ENCODE measurements at places on chromosomes 3 and 15.

- no peaks in the 10 kb centered on the region for H3K36me3 ChIP-seq
- H3K4me3 ChIP-seq: no peak overlapping the region
- H3K27ac ChIP-seq: peak overlapping the region; percentile 12
These were observed 132.6 kb upstream of the MEF2A start for GRCh38 chr15:99433026-99433756.

DNA sequence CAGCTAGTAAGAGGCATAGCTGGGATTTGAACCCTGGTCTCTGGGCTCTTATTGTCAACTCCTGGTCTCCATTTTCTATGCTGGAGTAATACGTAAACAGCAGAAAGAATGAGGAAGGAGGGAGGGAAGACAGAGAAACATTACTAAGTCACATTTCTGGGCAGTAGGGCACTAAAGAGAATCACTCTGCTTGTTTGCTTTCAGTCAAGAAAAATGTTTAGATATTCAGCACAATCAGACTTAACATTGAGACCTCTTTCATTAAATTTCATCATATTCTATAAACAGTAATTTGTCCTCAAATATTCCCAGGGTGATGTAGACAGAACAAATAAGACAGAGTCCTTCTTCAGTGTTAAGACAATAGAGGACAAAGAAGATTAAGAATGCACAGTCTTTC, 67.7 kb upstream of the BNC1 start:
- no peak overlapping the region for H3K4me3 ChIP-seq
- H3K4me1 ChIP-seq: no peaks in the 10 kb centered on the region
- no peaks in the 10 kb centered on the region for H3K36me3 ChIP-seq
- no peak overlapping the region for H3K27ac ChIP-seq

DNA sequence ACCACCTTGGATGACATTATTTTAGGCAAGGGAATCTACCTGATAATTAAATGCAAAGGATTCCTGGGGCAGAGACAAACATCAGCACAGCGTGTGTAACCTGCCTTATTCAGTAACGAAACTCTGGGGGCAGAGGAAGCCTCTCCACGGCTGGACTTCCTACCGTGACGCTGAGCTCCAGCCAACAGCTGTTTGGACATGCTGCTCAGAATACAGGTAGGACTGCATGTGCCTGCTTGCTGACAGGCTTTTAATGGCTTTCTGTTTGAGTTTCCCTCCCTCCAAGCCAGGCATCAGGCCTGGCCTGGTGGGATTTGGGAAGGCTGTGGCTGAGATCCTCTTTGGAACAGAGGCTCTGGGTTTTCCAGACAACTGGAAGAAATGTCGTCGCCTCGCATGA, 150.6 kb downstream of the ADAMTS17 start:
- H3K27ac ChIP-seq: no peak overlapping the region
- H3K4me3 ChIP-seq: no peak overlapping the region
- no peaks in the 10 kb centered on the region for H3K4me1 ChIP-seq
- no peak for DNase-seq
- H3K36me3 ChIP-seq: no peaks in the 10 kb centered on the region

DNA sequence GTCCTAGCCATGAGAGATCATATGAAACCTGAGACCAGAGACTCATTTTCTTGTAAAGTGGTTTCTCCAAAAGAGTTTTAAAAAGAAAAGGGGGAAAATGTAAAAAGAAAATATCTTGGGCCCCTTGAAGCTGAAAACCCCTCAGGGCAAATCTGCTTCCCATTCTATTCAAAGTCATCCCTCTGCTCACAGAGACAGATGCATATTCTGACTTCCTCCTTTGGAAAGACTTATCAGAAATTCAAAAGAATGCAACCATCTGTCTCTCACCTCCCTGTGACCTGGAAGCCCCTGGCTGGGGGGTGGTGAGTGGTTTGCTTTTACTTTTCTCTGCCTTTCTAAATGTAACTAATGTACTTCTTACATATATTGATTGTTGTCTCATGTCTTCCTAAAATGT, 1154.8 kb downstream of the NSUN3 start:
- no peak overlapping the region for H3K4me3 ChIP-seq
- H3K4me1 ChIP-seq: no peaks in the 10 kb centered on the region
- no peak overlapping the region for H3K27ac ChIP-seq
- no peaks in the 10 kb centered on the region for H3K36me3 ChIP-seq
- H3K27me3 ChIP-seq: no peaks in the 10 kb centered on the region

GRCh38 chr3:194148383-194148782, 12.4 kb downstream of the HES1 start:
- H3K4me1 ChIP-seq: no peaks in the 10 kb centered on the region
- DNase-seq: no peak
- no peak overlapping the region for H3K4me3 ChIP-seq
- peaks cover 22% of the 10 kb centered on the region for H3K27me3 ChIP-seq

All from activated T-helper 1 cell treated with anti-CD3 and anti-CD28 coated beads, Interleukin-12 subunit alpha, Interleukin-12 subunit beta, Interleukin-2, Interleukin-4 antibody, amounts not matched to agents 30 ng/mL and 10 ng/mL and 1 ng/mL, durations not matched to agents 14 hours and 24 hours and 36 hours (primary cell).